ENCODE measurements at places on chromosomes 6 and 20. TPM values are rescaled to one million over a fixed set of nuclear protein-coding genes. Genes with fewer than 3 reads are reported as not detected.

Gene ENPP3
- 8.4 TPM for polyA plus RNA-seq

Gene SLC17A1
- 33.5 TPM for polyA plus RNA-seq

DNA sequence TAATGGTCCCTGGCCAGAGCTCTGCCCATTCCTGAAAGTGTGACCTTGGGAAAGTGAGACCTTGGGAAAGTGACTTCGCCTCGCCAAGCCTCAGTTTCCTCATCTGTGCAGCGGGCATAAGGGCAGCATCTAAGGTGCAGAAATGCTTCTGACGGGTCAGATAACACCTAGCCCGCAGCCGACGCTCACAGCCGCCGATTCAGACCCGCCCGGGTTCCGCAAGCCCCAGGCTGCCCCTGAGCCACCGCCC lies 486 bp downstream of the FKBP1A start:
- no peak for DNase-seq

DNA sequence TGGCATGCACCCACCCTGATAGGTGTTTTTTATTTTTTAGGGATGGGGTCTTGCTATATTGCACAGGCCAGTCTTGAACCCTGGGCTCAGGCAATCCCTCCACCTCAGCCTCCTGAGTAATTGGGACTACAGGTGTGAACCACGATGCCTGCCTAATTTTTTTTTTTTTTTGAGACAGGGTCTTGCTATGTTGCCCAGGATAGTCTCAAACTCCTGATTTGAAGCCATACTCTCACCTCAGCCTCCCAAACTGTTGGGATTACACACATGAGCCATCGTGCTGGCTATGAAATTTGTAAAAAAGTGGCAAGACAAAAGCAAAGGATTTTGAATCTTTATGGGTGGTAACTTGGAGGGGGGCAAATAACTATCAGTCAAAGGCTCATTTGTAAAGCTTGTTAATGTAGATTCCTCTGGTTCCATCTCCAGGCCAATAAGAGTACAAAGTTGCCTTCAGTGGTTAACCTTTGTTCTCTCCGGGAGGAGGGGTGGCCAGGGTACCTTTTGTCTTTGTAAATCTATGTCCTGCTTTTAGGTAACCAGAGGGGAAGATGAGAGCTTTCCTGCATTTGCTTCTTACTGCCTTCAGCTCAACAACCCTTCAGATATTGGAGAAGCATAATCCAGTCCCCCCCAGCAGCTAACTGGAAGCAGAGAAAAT lies 372.0 kb upstream of the JARID2 start:
- DNase-seq = no peak

DNA sequence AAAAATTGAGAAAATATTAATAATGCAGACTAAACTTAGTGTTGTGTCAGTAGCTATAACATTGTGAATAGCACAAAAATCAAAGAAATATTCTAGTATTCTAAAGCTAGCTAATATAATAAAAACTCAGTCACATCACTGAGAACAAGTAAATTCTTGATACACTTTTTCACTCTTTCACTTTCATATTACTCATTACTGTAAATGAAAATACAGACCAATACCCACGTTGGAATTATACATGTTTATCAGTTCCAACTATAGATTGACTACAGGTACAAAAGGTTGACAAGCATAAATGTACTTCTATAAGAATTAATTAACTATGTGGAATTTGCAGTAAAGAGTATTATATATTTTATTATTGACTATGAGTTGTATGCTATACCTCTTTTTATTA lies 1043.4 kb upstream of the FLRT3 start:
- no peak for DNase-seq

DNA sequence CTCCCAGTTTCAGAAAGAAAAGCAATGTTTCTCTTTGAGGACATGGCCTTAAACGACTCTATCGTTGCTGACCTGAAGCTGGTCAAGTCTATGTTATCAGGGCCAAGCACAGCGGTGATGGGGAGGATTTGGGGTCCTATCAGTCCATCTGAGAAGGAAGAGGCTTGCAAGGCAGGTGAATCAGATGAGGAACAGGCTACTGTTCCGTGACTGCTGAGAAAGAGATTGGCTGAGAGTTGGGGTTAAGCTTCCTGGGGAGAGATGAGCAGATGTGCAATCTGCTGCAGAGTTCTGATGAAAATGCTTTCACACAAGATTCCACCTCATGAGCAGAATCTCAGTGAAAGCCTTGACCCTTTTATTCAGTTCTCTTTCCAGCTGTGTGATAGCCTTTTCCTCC lies 168.3 kb upstream of the STMND1 start:
- no peak for DNase-seq

GRCh38 chr20:3014179-3014578 lies 29.2 kb upstream of the GNRH2 start:
- DNase-seq = no peak

GRCh38 chr6:125066140-125066539 lies 87.4 kb upstream of the TPD52L1 start:
- DNase-seq = no peak

DNA sequence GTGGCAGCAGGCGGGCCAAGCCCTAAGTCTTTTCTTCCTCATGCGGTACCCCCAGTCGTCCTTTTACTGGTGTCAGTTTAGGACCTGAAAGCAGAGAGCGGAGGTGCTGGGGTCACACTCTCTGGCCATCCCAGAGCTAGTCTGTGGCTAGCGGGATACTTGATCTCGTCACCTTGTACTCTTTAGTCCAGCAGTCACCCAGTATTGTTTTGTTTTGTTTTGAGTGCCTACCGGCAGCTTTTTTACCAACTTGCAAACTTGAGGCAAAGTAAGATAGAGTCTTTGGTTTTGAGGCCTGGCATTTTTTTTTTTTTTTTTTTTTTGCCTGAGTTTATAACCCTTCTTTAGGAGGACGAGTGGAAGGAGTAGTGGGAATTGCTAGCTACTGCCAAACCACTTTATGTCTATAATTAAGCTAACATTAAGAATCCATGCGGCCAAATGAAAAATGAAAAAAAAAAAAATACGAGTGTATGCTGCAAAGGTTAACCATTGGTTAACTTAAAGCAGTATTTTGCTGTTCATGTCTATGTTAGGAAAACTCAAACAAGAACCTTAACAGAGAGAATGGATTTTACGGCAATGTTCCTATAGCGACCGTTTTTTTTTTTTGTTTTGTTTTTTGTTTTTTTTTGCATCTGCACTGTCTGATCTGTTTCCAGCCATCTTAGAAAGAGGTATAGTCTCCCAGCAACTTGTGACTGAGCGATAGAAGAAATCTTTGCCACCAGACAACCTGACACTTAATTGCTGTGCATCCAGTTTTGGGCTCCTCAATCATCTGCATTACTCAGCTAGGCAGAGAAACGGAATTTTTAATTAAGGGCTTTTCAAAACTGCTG lies 56.9 kb downstream of the FAM217A start:
- no peak for DNase-seq

GRCh38 chr6:25413207-25413905 lies 134.2 kb downstream of the CARMIL1 start:
- no peak for DNase-seq

GRCh38 chr6:36547646-36548400 lies 544 bp upstream of the STK38 start:
- DNase-seq = no peak

DNA sequence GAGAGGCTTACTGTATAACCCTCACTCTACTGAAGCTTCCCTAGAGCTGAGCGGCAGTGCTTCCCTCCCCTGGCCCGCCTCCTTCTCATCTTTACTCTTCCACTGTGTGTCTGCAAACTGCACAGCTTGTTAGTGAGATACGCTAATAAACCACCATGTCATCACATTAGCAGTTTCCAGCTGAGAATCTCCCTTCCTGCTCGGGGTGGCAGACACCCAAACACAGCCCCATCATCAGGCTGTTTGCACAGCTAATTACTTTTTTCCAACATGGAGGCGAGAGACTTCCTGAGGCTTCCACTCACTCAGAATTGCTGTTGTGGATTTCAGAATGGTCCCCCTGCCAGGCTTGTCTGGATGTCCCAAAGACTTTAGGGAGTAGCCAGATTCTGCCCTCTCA lies 444.9 kb upstream of the SULF2 start:
- no peak for DNase-seq

DNA sequence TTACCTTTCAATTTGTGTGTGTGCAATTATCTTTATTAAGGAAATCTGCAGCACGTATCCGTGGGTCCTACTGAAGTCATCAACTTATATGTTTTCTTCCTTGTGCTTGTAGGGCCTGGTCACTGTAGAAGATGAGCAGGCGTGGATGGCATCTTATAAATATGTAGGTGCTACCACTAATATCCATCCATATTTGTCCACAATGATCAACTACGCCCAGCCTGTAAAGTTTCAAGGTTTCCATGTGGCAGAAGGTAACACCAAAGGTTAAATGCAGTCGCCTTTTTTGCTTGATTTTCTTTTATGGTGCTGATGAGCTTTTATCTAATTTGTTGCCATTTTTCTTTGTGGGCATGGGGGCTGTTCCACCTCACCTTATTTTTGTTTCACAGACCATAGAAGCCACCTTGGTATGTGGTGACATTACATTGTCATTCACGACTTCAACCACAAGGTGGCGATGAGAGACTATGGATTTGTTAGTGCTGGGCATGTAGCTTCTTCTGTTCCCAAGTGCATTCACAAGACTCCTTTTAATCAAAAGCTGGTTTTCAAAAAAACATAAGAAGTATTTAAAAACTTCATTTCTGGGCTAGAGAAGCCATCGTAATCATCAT lies 106.5 kb upstream of the LAMP5 start:
- DNase-seq = peak; percentile 62

Gene LAMA4
- 78.7 TPM for polyA plus RNA-seq

Gene WTAP
- 136 TPM for polyA plus RNA-seq

DNA sequence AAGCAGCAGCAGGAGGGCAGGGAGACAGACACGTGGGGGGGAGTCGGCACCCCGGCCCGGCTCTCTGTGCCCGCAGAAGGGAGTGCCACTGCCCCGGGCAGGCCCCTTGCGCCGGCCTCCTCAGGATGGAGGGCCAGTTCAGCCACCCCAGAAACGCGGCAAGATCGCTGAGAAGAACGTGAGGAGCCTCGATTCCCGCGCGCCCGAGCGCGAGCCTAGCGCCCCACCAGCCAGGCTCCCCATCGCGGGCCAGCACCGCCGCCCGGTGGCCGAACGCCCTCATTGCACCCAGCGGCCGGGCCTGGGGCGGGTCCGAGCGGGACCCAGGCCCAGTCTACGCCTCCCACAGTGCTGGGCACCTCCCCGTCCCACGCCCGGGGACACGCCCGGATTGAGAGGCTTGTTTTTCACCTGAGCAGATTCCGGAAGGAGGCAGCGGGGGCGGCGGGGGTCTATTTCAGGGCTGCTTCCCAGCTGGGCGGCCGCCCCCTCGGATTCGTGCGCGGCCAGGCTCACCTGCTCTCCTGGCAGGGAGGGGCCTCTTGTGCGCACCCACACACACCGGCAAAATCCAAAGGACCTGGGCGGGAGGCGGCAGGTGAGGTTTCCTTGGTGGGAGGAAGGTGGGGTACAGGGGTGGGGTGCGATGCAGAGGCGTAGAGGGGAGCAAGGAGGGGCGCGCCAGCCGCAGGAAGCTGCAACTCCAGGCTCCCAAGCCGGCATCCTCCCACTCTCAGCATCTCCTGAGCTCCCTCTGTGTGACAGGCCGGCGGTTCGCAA lies 9.0 kb upstream of the GRM4 start:
- no peak for DNase-seq

DNA sequence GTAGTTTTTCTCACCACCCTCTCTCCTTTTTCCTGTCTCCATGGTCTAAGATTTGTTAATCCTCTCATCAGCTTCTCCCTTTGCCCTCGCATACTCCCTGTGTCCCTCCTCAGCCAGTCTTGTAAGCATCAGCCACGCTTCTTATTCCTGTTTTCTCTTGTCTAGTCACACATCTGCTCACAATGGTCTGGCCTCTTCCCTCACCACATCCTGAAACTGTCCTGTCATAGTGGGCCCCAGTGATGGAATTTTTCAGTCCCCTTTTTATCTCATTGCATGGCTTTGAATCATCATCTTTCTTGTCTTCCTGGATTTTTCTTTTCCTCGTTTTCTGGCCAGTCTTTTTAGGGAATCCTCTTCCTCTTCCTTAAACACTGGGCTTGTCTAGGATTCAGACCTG lies 57.2 kb downstream of the GFRA4 start:
- DNase-seq = no peak
